NK-92 treated with Interleukin-12 subunit alpha and Interleukin-12 subunit beta, amount 100 ng/mL, for 24 hours (cell line): ENCODE measurements at places on chromosomes 6 and 20.

GRCh38 chr6:108510461-108511319 lies 50.0 kb upstream of the FOXO3 start:
- no peak for DNase-seq

DNA sequence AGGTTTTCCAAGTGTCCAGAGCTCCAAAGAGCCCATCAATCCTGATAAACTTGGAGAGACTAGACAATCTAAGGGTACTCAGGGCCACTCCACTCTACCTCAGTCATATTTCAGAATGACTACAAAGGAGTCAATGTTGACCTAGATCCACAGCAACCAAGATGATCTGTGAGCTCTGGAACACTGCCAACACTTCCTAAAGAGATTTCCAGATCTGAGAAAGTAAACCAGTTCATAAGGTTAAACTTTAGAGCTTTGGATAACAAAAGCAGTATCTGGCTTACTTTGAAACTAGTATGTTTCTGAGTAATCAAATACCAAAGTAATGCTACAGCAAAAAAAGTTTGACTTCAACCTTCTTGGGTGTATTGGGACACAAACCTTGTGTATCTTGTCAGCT lies 122.7 kb downstream of the BTBD9 start:
- no peak for DNase-seq

DNA sequence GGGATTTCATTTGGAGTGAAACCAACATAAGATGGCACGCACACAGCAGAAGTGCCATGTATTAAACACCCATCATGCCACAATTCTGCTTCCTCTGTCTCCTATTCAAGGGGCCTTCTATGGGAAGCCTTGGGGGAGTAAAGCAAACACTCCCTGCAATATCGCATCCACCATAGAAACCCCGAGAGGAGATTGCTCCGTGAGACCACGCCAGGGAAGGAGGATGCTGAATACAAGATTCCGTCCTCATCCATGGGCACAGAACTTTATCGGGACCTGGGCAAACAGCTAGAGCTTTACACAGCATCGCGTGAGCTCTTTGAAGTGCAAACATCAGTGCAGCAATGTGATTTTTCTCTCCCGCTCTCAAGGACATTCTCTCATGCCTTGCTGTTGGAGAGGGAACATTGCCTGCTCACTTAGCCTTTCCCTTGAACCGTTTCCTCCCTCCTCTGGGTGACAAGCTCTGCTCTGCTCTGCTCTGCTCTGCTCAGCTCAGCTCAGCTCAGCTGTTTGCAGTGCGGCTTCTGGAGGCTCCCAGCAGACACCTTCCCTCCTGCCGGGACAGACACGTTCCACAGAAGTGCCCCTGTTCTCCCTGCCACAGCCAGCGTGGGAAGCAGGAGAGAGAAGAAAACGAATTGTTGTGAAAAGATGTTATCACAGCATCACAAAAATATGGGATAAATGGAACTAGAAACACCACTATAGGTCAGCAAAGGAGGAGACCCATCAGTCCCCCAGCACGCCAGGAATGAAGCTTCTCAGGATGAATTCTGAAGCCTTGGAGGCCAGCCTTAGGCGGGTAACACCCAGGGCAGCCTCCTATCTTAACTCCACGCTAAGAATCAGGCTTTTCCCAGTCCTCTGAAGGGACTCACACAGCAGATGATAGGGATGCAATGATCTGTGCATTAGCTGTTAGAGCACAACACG lies 48.2 kb downstream of the RNASET2 start:
- no peak for DNase-seq

GRCh38 chr20:40110311-40110831 lies 578.7 kb downstream of the MAFB start:
- DNase-seq: no peak

- no peak for DNase-seq
Observed at GRCh38 chr6:30394139-30394538, 49.2 kb downstream of the RPP21 start.

GRCh38 chr20:54070187-54070987 lies at the start of gene BCAS1:
BCAS1 (minus strand) TSS chr20:54070594; CDS start chr20:54058718, 11,876 bp downstream.
- DNase-seq: no peak

GRCh38 chr6:43582911-43583310 lies 6.9 kb downstream of the POLH start:
- DNase-seq: no peak

- no peak for DNase-seq
Observed at GRCh38 chr6:125839879-125840278, 49.1 kb downstream of the NCOA7 start.

DNA sequence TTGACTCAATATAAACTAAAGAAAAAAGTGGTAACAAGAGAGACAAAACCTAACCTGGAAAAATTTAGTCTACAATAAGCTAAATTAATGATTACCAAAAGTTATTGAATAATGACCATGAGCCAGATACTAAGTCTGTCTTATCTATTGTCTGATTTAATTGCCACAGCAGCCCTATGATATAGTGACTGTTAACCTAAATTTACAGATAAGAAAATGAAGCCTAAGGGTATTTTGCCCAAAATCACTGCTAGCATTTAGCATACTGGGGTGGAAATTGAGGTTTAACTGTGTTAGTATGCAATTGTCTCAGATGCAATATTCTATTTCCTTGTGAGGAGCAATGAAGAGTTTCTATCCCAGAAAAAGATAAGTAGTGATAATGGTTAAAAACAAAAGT lies 361.0 kb upstream of the EYS start:
- DNase-seq: no peak

DNA sequence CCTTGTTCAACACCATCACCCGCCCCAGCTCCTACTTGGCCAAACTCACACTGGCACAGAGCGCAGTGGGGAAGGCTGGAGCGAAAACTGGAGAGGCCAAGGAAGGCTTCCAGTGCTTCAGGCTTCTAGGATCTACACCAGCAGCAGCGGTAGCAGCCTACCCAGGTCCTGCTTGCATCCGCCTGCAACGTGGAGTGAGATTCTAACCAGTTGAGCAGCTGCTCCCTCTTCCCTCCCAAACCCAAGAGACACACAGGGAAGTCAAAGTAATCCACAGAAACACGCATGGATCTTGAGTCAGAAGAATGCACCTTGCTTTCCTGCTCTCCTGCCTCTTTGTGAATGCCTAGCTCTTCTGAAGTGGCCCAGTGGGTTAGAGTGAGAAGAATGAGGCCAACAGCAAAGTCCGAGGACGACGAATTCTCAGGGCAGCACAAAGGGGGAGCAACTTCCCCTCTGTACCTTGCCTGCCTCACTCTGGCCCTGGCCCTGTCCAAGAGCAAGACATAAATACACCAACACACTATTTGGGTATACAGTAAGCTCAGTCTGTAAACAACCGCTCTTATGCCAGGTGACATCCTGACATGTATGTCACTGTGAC lies 95.9 kb upstream of the FOXQ1 start:
- DNase-seq: no peak

DNA sequence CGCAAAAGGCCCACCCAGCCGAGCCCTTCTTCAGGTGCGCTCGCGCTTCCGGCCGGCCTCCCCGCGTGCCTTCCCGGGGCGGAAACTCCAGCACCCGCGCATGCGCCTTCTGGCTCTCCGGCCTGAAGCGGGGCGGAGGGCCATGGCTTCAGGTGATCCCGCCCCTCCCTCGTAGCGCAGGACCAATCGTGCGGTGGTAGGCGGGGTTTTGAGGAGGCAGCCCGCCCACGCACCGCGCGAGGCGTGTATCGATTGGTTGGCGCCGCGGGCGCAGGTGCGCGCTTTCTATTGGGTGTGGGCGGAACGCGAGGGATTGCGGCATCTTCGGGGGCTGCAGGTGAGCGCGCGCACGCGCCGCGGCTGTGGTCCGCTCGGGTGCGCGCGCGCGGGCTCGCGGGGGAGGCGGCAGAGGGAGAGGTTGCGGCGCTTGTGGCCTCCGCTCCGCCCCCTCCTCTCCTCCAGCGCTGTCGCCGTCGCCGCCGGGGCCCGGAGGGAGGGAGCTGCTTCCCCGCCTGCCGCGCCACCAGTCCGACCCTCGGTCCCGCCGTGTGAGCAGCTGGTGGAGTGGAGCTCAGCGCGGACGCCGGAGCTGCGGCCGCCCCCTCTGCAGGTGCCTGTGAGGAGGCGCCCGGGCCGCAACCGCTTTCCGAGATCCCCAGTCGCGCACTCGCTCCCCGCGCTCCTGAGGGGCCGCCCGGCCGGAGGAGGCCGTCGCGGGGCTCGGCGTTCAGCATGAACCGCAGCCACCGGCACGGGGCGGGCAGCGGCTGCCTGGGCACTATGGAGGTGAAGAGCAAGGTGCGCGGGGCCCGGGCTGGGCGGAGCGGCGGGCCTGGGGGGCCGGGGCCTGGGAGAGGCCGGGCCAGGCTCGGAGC lies at the start of gene PARD6B:
PARD6B (plus strand) TSS at position 526 of the 875 bp plus-strand sequence; CDS start at position 733, 207 bp downstream.
- peak; percentile 100 for DNase-seq

DNA sequence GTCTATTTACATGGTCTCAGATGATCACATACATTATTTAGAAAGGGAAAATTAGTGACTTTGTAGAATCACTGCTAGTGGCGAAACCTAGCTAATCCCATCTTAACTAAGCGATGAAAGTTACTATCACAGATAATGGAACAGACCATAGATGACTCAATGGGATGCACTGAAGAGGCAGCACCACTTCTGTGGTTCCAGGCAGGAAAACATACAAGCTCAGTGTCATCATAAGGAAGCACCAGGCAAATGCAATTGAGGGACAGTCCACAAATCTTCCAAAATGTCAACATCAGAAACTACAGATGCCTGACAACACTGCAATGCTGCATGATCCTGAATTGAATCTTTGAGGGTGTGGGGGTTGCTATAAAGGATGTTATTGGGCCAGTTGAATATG lies 15.9 kb upstream of the SNAI1 start:
- DNase-seq: no peak

DNA sequence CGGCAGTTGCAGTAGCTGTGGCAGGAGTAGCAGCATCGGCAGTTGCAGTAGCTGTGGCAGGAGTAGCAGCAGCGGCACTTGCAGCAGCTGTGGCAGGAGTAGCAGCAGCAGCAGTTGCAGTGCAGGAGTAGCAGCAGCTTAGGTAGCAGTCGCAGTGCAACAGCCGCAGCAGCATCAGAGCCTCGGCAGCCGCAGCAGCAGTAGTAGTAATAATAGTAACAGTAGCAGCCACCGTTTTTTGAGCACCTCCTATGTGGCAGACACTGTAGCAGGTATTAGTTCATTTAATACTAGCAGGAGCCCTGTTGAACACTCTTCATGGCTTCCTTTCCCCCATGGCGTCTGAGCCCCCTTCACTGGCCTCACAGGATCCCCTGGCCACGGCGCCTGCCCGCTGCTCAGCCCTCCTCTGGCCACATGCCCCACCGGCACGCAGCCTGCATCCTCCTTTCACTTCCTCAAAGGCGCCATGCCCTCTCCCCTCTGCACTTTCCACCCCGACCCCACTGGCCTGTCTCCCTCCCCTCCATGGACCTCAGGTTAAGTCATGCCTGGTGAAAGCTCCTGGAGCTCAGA lies 19.1 kb upstream of the IRF4 start:
- DNase-seq: no peak

DNA sequence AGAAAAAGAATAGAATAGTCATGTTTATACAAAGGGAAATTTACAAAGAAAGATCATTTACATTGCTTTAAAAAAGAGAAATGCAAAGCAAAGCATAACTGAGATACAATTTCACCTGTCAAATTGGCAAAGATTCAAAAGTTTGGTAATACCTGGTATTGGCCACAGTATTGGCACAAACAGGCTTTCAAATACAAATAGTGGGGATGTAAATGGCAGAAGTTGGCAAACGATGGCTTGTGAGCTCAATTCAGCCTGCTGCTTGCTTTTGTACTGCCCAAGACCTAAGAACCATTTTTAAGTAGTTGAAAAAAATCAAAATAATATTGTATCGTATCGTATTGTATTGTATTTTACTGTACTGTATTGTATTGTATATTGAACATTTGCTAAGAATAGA lies 194.5 kb upstream of the JAG1 start:
- no peak for DNase-seq

DNA sequence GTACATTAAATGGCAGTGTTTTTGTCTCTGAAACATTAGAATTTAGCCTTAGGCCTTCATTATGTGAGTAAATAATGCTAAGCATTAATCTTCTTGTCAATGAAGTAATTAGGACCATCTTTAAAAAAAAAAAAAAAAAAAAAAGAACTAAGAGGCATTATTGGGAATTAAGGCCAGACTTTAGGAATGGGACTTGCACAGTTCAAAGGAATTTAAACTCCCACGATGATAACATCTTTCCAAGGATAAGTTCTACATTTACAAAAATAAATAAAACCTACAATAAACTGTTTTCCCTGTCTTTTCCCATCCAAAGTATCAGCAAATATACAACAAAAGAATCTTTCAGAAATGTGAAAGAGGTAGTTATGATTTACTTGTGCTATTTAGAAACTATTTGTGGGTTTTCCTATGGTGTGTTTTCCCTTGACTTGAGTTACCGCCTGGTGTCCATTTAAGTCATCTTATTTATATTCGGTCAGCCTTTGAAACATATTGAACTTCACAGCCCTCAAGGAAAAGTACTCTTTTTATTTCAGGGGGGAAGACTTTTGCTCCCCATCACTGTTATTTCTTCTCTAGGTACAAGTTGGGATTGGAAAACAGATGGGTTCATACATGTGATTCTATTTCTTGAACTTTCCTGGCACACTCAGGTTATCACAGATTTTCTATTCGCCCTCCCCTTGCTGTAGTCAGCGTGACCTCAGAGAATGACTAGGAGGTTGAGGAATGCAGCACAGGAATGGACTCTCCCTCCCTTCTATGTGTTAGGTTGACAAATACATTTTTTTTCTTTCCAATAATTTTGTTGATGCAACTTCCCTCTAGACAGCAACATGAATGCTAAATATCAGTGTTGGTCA lies 13.6 kb downstream of the STMND1 start:
- DNase-seq: no peak
